Fibroblast of skin of right biceps (primary cell): ENCODE measurements at places on chromosomes 16 and 17.

- peak; percentile 89 for DNase-seq
These were observed 28.4 kb upstream of the MED13 start for GRCh38 chr17:62093188-62094155.

- no peak for DNase-seq
These were observed 32.6 kb upstream of the ABCA9 start for GRCh38 chr17:69093279-69093789.

GRCh38 chr16:51651061-51651466, 500.0 kb upstream of the SALL1 start:
- DNase-seq, result no peak

DNA sequence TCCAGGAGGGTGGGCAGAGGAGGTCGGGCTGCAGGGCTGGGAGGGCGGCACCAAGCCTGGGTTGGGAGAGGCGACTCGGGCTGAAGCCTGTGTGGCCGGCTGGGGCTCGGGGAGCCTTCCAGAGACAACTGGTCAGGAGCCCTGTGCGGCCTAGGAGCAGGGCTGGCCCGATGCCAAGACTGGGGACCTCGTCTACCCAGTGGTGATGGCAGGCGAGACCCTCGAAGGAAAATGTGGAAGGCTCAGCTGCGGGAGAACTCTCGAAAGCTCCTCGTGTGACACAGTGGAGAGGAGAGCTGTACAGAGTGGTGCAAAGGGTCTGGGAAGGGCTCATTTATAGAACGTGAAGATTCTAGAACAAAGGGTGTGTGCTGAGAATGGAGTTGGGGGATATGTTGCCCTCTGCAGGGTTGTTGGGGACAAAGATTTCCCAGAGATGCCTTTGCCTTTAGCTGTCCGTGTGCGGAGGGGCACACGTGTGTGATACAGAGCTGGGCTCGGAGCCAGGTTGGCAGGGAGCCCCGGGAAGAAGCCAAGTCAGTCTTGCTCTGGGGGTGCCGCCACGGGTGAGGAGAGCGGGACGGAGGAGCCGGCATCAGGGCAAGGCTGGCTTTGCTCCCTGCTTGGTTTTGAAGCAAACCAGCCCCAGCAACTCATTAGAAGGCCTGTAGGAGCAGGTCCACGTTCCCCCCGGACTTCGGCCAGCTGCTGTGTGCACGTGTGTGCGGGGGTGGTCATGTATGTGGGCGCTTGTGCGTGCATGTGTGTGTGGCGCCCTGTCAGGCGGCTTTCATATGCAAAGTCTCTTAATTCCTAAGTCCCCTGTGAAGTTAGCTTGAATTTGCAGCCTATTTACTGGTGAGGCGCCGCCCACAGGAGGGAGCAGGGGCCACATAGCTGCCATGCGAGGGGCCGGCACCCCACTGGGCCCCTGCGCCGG, 132.4 kb upstream of the CHMP6 start:
- DNase-seq, result peak; percentile 95

GRCh38 chr17:48795444-48796162, 21.4 kb downstream of the TTLL6 start:
- DNase-seq, result peak; percentile 76

GRCh38 chr17:16406742-16407674, 8.4 kb upstream of the TRPV2 start:
- peak; percentile 33 for DNase-seq

- DNase-seq, result no peak
These were observed 19.5 kb upstream of the MGAT5B start for GRCh38 chr17:76848670-76849069.

DNA sequence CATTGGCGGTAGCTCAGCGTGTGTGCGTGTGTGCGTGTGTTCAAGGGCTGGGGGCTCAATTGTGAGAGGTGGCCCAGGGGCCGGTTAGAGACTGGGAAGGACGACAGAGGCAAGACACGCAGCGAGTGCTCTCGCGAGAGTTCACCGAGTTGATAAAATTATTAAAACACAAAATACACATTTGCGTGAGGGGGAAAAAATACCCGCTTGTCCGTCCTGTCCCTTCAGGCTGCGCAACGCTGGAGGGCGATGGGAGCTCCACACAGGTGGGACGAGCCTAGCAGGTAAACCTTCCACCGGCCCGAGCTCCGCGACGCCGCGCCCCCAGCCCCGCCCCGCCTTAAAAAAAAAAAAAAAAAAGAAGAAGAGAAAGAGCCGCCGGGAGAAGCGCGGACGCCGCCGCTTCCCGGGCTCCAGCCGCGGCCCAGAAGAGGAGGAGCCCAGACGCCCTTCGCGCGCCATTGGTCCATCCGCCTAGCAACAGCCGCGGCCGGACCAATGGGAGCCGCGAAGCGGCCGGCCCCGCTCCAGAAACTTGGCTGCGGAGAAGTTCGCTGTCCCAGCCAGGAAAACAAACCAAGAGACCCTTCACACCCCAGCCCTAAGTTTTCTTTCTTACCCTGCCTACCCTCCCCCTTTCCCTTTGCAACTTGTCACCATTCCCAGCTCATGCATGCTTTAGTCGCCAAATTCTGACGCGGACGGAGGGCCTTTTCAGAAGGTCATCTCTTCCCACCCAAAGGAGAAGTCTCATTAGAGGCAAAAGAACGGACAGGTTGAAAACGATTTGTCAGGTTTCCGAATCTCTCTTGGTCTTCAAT, 169.9 kb upstream of the MAF start:
- DNase-seq, result peak; percentile 92

- DNase-seq, result peak; percentile 23
These were observed 47.8 kb upstream of the BCO1 start for GRCh38 chr16:81190667-81191066.
